ENCODE measurements at places on chromosomes 12 and 14. TPM values are rescaled to one million over a fixed set of nuclear protein-coding genes. Genes with fewer than 3 reads are reported as not detected.
A peak's percentile ranks its signal among the peaks of the same experiment; 100 is the strongest.

DNA sequence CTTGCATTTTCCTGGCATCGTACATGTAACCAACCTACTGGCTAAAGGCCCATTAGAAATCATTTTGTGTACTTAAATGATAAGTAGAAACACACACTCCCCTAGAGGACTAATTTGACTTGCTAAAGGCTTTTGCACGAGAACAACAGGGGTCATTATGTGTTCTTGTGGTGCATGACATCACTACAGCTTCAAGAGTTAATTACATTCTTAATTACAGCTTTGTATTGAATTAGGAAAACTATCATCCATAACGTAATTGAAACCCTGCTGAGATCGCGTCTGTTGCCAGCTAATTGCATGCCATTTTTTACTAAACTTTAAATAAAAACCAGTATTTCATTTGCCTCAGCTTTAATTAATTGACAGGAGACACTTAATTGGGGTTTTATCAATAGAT, 51.4 kb downstream of the TMEM132C start:
- no peak overlapping the region for H3K4me3 ChIP-seq
- no peak overlapping the region for H3K27ac ChIP-seq
- no peaks in the 10 kb centered on the region for H3K4me1 ChIP-seq
- H3K36me3 ChIP-seq: no peaks in the 10 kb centered on the region
- no peak for DNase-seq

OR4K13 gene
- total RNA-seq: not detected

GRCh38 chr12:1846421-1847405, 26.3 kb downstream of the LRTM2 start:
- H3K27ac ChIP-seq: no peak overlapping the region
- no peaks in the 10 kb centered on the region for H3K36me3 ChIP-seq
- no peaks in the 10 kb centered on the region for H3K4me1 ChIP-seq
- DNase-seq: peak; percentile 15
- no peak overlapping the region for H3K4me3 ChIP-seq

DNA sequence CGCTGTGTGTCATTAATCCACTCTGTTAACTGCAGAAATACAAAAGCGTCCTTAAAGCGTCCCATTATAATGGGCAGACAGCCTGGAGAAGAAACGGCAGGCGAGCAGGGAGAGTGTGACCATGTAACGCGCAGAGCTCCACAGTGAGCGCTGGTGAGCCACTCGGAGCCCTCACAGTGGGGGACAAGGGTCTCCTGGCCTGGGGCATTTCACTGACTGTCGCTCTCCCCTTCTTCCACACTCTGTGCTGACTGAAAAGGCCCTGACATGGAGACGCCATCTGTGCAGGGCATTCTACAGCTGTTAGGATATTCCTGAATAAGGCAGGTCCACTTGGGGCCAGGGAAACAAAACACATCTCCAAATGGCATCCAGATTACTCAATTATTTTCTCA, 24.2 kb downstream of the CCDC92 start:
- peaks cover 12% of the 10 kb centered on the region for H3K36me3 ChIP-seq
- DNase-seq: no peak
- no peak overlapping the region for H3K27ac ChIP-seq
- H3K4me1 ChIP-seq: peaks cover 36% of the 10 kb centered on the region
- no peak overlapping the region for H3K4me3 ChIP-seq

DNA sequence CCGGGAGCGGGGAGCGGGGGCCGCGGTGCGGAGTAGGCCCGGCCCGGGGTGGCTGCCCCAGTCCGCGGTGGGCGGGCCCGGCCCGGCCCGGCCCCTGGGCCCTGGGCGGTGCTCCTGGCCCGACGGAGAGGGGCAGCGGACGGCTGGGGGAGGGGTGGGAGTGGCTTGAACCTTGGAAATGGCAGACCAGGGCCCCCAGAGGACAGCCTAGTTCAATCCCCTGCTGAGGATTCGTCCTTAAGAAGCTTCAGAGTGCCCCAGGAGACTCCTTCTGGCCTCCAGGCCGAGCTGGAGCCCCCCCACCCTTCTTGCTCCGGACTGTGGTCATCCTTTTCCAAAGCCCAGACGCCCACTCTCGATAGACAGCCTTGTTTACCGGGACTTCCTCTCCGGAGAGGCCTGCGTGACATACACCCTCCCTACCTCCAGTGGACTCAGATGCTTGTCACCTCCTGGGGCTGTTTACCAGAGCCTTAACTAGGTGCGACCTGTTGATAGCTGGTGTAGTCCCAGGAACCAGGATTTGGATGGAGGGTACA, 458 bp downstream of the KHNYN start:
- H3K4me3 ChIP-seq: peak overlapping the region; percentile 59
- peaks cover 36% of the 10 kb centered on the region for H3K36me3 ChIP-seq
- peaks cover 57% of the 10 kb centered on the region for H3K4me1 ChIP-seq
- H3K27ac ChIP-seq: peak overlapping the region; percentile 98
- H3K27me3 ChIP-seq: no peaks in the 10 kb centered on the region
